ENCODE measurements at places on chromosomes 5 and 9. TPM values are rescaled to one million over a fixed set of nuclear protein-coding genes. Genes with fewer than 3 reads are reported as not detected.

DNA sequence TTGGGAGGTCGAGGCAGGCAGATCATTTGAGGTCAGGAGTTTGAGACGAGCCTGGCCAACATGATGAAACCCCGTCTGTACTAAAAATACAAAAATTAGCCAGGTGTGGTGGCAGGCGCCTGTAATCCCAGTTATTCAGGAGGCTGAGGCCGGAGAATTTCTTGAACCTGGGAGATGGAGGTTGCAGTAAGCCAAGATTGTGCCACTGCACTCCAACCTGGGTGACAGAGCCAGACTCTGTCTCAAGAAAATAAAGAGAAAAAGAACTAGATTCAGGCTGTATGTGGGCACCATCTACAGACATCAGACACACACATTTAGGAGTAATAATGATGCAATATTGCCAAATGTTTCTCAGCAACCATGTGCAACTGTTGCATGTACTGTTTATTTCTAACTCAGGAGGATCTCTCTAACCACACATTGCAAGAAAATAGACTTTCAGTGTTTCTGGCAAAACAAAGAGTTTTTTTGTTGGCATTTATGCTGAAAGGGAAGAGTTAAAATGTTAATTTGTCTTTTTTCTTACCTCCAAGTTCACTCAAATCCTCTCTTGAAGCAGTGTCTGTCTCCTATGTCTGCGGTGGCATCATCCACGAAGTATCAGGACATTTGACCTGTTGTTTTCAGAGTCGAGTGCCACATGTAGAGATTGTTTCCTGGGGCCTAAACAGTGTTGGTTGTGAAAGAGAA lies 5.1 kb upstream of the ORM1 start:
- DNase-seq, result peak; percentile 83

DNA sequence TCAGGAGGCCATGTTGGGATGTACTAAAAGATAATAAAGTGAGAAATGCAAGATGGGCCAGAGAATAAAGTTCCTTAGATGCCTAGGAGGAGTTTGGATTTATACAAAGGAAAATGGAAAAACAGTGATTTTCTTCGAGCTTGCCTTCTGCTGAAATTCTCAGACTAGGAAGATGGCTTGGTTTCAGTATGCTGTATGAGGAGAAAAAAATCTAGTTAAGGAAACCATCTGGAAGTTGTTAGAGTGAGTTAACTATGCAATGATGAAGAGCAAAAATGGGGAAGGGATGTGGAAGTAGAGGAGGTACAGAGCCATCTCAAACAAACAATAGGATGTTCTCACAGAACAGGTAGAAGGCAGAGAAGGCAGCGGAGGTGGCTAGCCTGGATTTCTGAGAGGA lies 162.9 kb upstream of the FTMT start:
- DNase-seq, result no peak

GRCh38 chr9:137194388-137194787 lies 5.9 kb downstream of the SSNA1 start:
- no peak for DNase-seq

- no peak for DNase-seq
Measured at GRCh38 chr9:123978981-123979380, 32.6 kb upstream of the LHX2 start.

GRCh38 chr5:17061973-17062470 lies 125.9 kb upstream of the MYO10 start:
- no peak for DNase-seq

DNA sequence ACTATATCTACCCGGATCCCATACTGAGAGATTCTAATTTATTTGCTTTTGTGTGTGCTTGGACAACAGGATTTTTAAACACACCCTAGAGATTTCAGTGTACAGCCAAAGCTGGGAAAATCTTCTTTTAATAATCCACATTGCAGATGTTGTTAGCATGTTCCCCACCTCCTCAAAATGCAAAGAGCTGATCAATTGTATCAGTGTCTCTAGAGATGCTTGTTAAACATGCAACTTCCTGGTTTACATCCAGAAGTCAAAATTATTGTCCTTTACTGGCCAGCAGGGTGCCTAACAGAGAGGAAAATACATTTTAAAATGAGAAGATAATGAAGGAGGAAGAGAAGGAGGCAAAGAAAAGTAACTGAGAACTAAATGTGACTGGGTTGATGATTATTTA lies 793.3 kb downstream of the SEMA5A start:
- DNase-seq, result no peak

- peak; percentile 66 for DNase-seq
Measured at GRCh38 chr5:119022017-119022745, 33.8 kb upstream of the DTWD2 start.

- DNase-seq, result no peak
Measured at GRCh38 chr5:68169903-68170302, 45.7 kb upstream of the PIK3R1 start.

DNA sequence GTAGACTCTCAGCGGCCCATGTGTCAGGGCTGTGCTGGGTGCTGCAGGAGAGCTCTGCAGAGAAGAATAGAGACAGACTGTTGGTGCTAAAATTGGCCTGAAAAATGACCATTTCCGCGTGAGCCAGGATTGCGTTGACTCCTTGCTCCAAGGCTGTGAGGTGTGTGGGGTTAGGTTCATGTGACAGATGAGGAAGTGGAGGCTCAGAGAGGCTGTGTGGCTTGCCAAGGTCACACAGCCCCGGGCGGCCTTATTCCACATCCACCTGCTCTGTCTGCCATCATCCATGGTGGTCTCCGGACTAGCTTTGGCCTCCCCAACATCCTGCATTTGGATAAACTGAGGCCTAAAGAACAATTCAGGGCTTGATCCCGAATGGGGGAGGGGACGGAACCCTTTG lies 15.2 kb downstream of the NEK6 start:
- DNase-seq, result no peak

DNA sequence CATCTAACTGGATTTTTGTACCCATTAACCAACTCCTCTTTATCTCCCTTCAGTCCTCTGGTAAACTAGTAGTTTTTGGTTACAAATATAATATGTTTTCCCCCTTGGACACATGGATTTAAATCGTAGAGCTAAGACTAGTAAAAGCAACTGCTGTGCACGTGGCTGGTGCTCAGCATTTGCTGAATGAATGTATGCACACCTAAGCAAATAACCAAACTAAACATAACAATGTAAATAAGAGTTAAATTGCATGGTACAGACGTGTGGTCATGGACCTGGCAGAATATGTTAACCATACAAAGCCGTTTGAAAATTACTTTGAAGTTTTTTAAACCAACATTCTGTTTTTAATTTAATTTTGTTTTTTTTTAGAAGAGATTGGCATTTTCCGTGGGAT lies 65.2 kb upstream of the FYB1 start:
- DNase-seq, result no peak

DNA sequence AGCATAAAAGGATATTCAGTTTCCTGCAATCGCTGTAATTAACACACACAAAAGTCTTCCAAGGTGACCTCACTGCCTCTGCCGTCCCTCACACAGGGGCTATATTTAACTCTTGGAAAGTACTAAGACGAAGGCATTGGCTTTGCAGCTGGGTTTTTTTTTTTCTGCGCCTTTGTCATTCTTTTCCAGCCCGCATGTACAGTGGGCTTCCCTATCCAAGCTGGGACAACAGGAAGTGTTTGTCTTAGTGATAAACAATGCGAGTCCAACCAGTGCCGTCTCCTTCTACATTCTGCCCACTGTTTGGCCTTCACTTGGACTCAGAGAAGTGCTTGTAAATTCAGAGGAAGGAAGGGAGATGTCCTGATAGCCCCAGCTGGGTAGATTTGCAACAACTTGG lies 17.6 kb downstream of the AFAP1L1 start:
- no peak for DNase-seq

CDC25C gene
- total RNA-seq, result 0.35 TPM

RANBP3L gene
- total RNA-seq, result under 0.01 TPM

IRX1 gene
- 3.3 TPM for total RNA-seq

NR5A1 gene
- total RNA-seq, result not detected

IL5 gene
- total RNA-seq, result not detected

UAP1L1 gene
- total RNA-seq, result 7.1 TPM

ORM1 gene
- total RNA-seq, result not detected

FREM1 gene
- not detected for total RNA-seq

Measured in renal cortical epithelial cell (primary cell).